ENCODE measurements at places on chromosomes 11 and 22.
A peak's percentile ranks its signal among the peaks of the same experiment; 100 is the strongest.

DNA sequence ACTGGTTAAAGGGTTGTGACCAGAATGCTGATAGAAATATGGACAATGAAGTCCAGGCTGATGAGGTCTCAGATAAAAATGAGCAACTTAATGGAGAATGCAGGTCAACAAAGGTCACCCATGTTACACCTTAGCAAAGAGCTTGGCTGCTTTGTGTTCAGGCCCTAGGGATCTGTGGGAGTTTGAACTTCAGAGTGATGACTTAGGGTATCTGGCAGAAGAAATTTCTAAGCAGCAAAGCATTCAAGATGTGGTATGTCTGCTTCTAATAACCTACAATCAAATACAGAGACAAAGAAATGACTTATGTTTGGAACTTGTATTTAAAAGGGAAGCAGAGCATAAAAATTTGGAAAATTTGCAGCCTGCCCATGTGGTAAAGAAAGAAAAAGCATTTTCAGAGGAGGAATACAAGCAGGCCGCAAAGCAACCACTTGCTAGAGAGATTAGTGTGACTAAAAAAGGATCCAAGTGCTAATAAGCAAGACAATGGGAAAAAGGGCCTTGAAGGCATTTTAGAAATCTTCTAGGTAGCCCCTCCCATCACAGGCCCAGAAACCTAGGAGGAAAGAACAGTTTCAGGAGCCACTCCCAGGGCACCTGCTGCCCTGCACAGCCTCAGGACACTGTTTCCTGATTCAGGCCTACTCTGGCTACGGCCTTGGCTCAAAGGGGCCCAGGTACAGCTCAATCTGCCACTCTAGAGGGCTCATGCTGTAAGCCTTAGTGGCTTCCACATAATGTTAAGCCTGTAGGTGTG lies 41.3 kb downstream of the TNKS1BP1 start:
- DNase-seq: no peak

- DNase-seq: no peak
Observed at GRCh38 chr11:74269161-74269811, 42.2 kb downstream of the P4HA3 start.

- no peak for DNase-seq
Observed at GRCh38 chr11:118074785-118075184, 2.1 kb upstream of the TMPRSS4 start.

DNA sequence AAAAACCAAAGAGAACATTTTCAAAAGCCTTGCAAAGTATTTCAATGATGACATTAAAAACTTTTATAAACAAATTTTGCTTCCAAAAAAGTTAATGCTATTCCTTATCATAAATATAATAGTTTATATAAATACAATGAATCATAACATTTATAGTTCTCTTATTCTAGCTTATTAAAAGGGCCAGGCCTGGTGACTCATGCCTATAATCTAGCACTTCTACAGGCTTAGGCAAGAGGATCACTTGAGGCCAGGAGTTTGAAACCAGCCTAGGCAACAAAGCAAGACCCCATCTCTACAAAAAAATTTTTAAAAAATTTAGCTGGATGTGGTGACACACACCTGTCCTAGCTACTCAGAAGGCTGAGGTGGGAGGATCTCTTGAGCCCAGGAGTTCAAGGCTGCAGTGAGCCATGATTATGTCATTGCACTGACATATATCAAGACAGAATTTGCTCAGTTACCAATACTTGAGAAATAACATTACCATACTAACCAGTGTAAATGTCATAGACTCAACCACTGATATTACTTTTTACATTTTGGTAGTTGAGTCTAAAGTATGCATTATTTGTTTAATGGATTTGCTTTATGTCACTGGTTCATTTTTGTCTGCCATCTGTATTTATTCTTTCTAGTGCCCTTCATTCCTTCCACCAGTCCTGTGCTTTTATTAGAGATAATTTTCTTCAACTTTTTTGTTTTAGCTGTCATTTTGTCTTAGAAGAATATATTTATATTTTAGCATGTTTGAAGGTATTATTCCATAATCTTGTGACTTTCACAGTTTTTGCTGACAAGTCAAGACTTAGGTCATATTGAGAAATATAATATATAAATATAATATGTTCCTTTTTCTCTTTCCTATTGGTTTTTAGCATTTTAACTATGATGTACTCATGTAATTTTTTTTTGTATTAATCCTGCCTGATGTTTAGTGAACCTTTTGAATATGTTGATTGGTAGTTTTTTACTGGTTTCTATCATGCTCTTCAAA lies 56.2 kb downstream of the CYP2R1 start:
- no peak for DNase-seq

DNA sequence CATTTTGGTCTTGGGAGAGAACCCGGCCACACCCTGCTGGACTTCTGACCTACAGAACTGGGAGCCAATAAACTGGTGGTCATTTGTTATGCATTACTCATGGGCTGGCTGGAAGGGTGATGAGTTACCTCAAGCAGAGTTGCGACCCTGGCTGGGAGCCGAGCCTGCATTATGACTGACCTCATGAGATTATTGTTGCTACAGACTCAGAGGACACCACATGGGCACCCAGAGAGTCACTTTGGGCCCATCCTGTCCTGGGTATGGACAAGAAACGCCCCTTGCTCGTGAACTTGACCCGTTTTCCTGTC lies 531.7 kb downstream of the TBC1D22A start:
- no peak for DNase-seq

GRCh38 chr11:41895081-41895480 lies 435.6 kb upstream of the LRRC4C start:
- no peak for DNase-seq

DNA sequence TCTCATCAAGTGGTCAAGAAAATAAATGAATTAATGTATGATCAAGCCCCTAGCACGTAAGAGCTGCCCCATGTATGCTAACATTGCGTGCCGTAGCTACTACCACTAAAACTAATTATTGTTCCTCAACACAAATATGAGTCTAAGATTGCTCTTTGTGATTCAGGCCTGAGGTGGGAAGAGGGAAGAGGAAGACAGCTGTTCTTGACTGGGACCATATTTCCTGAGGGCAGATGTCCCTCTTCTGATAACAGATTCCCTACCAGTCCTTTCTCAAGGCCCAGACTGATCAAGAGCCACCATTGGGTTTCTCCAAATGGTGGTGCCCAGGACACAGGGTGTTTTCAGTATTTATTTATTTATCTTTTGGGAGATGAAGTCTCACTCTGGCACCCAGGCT lies 87.2 kb upstream of the CADM1 start:
- no peak for DNase-seq

DNA sequence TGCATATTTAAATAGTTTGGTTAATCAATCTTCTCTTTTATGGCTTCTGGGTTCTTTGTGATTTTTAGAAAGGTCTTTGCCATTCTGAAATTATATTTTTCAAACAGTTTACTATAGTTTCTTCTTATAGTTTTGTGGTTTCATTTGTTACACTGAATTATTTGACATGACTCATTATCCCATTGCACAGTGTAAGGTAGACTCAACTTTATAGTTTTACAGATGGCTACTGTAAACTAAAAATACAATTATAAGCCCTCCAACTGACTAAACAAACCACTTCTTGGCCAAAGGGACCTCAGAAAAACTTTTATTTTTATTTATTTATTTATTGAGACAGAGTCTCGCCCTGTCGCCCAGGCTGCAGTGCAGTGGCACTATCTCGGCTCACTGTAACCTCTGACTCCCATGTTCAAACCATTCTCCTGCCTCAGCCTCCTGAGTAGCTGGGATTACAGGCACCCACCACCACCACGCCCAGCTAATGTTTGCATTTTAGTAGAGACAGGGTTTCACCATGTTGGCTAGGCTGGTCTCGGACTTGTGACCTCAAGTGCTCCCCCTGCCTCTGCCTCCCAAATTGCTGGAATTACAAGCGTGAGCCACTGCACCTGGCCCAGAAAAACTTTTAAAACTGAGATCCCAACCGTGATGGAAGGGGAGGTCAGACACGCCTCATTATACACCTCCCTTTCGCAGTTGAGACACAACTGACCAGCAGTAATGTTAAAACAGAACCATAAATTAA lies 14.1 kb upstream of the RAC2 start:
- DNase-seq: no peak

DNA sequence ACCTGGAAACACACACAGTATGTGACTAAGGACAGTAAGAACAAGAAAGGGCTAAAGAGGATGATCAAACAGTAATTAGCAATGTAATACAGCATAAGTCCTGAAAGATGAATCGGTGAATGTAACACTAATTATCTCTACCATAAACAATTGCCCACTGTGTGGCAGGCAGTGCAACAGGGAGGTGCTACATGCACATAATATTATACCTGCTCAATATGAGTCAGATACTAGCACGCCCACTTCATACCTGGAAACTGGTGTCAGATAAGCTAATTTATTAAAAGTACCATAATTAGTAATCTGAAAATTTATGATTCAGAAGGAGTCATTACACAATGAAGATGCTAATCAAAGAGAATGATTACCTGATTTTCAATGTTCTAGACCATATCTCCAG lies 14.9 kb downstream of the CASP12 start:
- DNase-seq: no peak

GRCh38 chr11:32333320-32333991 lies 101.9 kb downstream of the WT1 start:
- peak; percentile 33 for DNase-seq

GRCh38 chr11:69718147-69718546 lies 14.3 kb upstream of the FGF19 start:
- DNase-seq: no peak

Data from activated naive CD4-positive, alpha-beta T cell treated with anti-CD3 and anti-CD28 coated beads, Interleukin-2, amount 50 U/mL, for 16 hours (primary cell).